ENCODE measurements at places on chromosomes 4 and X.

DNA sequence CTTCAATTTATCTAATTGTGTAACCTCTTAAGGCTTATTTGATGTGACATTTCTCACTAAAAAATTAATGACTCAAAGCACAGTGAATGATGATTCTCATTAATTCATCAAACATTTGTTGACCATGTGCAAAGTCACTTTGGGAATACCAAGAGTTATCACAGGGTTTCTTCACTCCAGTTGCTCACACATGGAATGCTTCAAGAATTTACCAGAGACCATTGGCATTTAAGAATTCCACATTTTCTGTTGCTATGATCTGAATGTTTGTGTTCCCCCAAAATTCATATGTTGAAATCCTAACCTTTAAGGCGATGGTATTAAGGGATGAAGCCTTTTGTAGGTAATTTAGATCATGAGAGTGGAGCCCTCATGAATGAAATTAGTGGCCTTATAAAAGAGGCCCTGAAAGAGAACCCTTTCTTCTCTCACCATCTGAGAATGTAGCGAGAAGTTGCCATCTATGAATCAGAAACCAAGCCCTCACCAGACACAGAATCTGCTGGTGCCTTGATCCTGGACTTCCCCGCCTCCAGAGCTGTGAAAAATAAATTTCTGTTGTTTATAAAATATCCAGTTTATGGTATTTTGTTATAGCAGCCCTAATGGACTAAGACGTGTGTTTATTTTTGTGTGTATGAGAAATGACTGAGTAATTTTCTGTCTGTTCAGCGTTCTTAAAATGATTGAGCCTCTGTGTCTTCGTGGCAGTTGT is 16.4 kb upstream of the SRPX start:
- no peak for DNase-seq

DNA sequence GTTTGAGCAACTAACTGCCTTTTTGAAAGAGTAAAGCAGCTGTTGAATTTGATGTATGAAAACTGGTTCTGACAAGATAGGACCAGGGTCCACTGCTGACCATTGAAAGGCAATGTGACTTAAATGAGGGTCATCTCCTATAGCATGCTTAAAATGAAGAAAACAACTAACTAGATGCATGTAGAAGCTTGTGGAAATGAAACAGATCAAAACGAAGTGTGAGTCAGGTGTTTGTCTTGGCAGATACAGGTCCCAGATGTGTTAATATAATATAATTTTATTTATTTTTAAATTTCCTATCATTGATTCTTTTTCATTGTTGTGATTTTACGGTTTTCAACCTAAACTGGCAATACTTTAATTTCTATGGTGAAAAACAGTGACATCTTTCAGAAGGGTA is 83.6 kb downstream of the ATOH1 start:
- no peak for DNase-seq

DNA sequence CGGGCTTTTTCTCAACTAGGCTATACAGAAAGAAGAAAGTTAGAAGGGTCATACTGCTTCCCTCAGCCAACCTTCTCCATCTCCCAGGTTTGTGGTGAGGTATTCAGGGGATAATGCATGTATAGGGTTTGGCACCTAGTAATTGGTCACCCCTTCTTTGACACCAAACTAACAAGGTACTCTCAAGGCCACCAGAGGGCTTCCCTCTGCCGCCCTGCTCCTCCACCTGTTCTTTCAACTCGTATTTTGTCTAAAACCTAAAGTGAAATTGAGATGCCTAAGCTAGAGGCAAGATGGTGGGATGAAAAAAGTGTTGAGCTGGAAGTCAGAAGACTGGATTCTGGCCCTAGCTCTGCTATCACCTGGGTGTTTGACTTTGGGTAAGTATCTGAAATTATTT is 22.0 kb downstream of the CT47C1 start:
- DNase-seq = no peak

- no peak for DNase-seq
These were observed 56.4 kb downstream of the PHKA2 start for GRCh38 chrX:18927558-18927957.

- DNase-seq = no peak
These were observed 102.1 kb downstream of the ASB9 start for GRCh38 chrX:15167826-15168225.

DNA sequence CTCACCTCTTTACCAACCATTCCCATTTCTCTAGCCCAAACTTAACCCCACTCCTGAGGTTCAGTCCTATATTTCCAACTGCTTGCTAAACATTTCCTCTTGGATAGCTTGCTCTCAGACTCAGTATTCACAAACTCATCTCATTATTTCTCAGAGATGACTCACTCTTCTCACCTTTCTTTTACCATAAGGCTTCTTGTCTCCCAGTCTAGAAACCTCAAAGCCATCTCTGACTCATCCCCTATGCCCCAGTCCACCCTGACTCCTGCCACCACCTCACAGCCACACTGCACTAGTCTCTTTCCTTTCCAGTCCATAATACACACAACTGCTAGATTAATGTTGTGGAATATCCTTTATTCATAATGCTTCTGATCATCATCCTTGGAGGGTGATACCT is 4.8 kb downstream of the FRMPD3 start:
- DNase-seq = no peak

- no peak for DNase-seq
These were observed 932.4 kb downstream of the PCDH18 start for GRCh38 chr4:136599890-136600289.

- no peak for DNase-seq
These were observed 57.1 kb downstream of the RELL1 start for GRCh38 chr4:37628977-37629609.

DNA sequence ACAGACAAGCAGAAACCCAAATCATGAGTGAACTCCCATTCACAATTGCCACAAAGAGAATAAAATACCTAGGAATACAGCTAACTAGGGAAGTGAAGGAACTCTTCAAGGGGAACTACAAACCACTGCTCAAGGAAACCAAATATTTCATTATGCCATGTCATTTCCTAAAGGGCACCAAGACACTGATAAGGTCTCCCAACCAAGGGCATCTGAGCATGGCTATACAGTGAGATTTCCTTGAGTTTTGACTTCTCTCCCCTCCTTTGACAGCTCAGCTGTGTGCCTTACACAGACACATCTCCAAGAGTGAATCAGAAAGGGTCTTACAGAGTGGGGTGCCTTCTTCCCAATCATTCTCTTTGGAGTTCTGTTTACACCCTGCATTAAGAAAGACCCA is 40.4 kb downstream of the PCDH7 start:
- no peak for DNase-seq

DNA sequence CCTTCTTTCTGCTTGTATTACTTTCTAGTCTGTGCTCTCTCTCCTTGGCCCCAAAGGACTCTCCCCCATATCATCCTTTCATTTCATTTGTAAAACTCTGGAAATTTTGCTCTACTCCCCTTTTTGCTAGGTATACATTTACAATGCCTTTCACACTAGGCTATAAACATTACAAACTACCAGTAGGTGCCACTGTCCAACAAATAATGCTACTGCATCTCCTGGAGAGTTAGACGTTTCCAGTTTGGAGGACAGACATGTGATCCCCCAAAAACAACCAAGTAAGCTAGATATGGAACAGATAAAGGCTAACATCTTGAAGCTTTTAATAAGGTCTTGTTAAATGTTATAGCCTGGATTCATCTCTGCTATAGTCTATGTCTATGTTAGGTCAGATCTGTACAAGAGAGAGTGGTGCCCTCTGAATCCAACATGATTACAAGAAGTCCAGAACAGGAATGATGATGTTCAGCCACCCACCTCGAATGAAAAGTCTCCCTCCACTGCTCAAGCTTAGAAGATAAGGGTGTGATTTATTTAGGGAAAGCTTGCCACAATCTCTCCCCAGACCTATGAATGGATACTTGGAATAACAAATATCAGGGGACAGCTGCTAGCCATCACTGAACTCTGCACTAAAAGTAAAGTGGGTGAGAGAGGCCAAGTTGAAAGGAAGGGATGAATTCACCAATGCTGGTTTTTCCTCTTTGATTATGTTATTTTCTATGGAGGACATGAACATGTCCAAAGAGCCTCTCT is 14.3 kb downstream of the CBR4 start:
- no peak for DNase-seq

DNA sequence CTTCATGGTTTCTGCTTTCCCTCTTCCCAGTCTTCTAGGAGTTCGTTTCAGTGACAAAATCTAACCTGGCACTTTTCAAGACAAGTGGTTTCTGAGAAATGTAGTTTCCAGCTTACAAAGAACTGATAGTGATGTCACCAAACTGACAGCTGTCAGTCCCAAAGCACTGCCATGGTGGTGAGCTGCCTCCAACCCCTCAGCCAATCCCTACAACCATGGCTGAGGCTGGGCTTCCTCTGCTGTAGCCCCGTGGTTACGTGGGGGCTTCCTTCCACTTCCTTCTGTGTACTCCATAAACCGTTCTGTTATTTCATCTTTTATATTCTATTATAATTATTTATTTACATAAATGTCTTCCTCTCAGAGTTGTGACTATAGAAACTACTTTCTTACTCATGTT is 198.6 kb upstream of the AGA start:
- DNase-seq = no peak

DNA sequence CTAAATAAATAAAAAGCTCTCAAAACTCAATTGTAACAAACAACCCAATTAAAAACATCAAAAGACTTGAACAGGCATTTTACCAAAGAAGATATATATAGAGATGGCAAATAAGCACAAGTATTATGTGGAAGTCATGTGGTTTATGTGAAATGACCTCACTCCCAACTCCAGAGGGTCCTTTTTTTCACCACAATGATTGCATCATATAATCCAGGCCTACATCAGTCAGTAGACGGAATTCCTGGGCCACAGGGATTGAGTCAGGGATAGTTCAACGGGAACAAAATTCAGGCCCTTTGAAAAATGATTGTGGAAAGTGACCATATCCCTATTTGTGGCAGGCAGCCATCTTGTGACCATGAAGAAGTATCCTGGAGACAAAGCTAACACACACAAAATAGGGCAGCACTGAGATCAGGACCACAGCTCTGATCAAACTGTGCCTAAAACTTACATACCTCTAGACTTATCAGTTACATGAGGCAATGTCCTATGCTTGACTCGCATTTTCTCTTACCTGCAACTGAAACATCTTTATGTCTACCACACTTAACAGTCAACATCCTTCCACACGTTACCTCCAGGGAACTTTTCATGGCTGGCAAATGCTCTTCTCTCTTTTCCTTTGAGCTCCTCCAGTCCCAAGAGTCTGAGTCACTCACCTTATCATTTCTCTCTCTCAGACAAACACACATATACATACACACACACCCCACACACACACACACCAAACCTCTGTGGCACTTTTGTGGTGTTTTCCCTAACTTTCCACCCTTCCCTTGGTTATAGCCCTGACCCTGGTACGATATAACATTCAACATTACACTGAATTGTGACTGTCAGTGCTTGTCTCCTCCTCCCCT is 113.5 kb downstream of the PHF8 start:
- no peak for DNase-seq

DNA sequence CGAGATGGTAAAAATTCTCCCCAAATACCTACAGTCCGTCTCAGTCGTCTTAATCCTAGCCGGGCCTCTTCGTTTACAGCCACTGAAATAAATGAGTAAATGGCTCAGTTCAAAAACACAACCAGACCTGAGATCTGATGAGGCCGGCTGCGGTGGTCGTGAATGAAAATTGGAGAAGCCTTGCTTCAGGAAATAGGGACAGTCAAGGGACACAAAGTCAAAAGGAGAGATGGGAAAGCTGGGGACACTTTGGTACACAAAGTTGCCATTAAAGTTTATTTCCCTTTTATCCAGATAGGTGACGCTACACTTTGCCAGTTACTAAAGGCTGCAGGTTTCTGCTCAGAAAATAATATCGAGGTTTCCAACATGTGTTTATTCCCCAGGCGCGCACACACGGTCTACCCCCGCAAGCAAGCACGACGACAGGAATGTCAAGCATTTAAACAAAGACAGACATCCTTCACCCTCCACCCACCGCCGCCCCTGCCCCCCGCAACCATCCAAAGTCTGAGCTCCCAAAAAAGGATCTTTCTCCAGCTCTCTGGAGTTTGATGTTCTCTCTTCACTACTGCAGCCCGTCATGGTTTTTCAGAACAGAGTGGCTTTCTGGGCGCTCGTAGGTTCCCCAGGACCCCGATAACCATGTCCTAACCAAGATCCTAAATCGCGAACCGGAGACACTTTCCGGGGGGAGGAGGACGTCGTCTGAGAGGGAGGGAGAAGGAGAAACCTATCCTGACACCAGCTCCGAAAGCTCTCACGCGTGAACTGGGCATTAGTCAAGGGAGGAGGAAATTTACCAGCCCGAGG is 1.3 kb upstream of the PCDH7 start:
- no peak for DNase-seq

- no peak for DNase-seq
These were observed 2.7 kb downstream of the TFE3 start for GRCh38 chrX:49040376-49040955.

GRCh38 chr4:121266982-121267381 is 102.9 kb upstream of the TNIP3 start:
- no peak for DNase-seq

- DNase-seq = no peak
These were observed 336.8 kb upstream of the PPARGC1A start for GRCh38 chr4:24226667-24227066.

- DNase-seq = no peak
These were observed 31.7 kb downstream of the AGA start for GRCh38 chr4:177410566-177410965.

GRCh38 chrX:16604337-16604736 is 45.6 kb upstream of the S100G start:
- DNase-seq = no peak

GRCh38 chr4:152039691-152040090 is 278.9 kb upstream of the GATB start:
- DNase-seq = no peak

GRCh38 chr4:177006331-177006730 is 213.6 kb upstream of the VEGFC start:
- DNase-seq = no peak
